ENCODE measurements at places on chromosomes 7 and 10. TPM values are rescaled to one million over a fixed set of nuclear protein-coding genes. Genes with fewer than 3 reads are reported as not detected.

The GIMAP7 gene
- 5.6 TPM for total RNA-seq

The GPER1 gene
- 5.7 TPM for total RNA-seq

The GNAT3 gene
- not detected for total RNA-seq

The THAP5 gene
- 15.7 TPM for total RNA-seq

The CLDN3 gene
- 599 TPM for total RNA-seq

The HOXA10 gene
- total RNA-seq = 25.4 TPM

The PRKCQ gene
- total RNA-seq = 0.93 TPM

The PTPRZ1 gene
- total RNA-seq = 0.35 TPM

The SCIN gene
- 20.8 TPM for total RNA-seq

The HABP2 gene
- not detected for total RNA-seq

The NT5C2 gene
- 59.6 TPM for total RNA-seq

The PTPRE gene
- total RNA-seq = 18.8 TPM

The MMD2 gene
- not detected for total RNA-seq

The STEAP4 gene
- total RNA-seq = 3.5 TPM

The RASSF4 gene
- 19.9 TPM for total RNA-seq

The MMP21 gene
- not detected for total RNA-seq

The CALML5 gene
- total RNA-seq = not detected

The ZDHHC4 gene
- total RNA-seq = 34.8 TPM

The ZNF394 gene
- 29.8 TPM for total RNA-seq

The TEX47 gene
- not detected for total RNA-seq

The CHST3 gene
- 3.4 TPM for total RNA-seq

The CCDC3 gene
- 1.4 TPM for total RNA-seq

The MYH16 gene
- total RNA-seq = not detected

The SORBS1 gene
- total RNA-seq = 150 TPM

Measured in colonic mucosa (tissue), 4 donors.